ELF-1 (cell line): ENCODE measurements at places on chromosomes 7 and 10.

DNA sequence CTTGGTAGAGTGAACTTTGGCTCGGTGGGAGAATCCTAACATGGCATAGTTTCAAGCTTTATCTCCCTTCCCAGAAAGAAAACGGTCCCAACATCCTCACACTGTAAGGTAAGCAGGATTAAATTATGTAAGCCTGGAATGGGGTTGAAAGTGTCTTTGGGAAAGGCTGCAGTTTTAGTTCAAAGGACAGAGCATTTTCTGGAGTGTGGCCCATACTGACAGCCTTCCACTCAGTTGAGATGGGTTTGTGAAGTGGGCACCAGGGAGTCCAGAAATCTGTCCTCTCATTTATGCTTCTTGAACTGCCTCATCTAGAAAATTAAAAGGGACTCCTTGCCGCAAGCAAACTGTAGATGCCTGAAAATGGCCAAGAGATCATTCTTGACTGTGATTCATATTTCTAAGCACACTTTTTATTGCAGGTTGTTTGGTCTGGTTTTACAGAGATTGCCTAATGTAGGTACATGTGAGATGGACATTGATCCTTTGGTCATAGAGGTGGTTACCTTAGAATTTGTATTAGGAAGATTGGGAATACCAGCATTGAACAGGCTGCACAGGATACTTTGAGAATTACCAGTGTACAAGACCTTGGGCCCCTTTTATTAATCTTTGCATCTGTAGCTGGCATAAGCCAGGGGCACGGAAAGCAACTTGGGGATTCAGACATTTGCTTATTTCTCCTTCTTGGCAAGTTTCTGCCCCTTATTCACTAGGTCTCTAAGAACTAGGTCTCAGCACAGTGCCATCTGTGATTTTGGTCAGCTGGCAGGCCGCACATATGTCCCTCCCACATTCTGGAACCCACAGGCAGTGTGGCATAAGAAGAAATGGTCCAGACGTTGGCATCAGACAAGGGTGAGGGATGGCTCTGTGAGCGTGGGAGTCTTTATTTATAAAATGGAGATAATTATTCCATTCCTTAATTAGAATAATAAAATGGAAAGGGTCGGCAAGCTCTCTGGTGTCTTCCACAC is 125.9 kb downstream of the GLCCI1 start:
- DNase-seq = no peak

DNA sequence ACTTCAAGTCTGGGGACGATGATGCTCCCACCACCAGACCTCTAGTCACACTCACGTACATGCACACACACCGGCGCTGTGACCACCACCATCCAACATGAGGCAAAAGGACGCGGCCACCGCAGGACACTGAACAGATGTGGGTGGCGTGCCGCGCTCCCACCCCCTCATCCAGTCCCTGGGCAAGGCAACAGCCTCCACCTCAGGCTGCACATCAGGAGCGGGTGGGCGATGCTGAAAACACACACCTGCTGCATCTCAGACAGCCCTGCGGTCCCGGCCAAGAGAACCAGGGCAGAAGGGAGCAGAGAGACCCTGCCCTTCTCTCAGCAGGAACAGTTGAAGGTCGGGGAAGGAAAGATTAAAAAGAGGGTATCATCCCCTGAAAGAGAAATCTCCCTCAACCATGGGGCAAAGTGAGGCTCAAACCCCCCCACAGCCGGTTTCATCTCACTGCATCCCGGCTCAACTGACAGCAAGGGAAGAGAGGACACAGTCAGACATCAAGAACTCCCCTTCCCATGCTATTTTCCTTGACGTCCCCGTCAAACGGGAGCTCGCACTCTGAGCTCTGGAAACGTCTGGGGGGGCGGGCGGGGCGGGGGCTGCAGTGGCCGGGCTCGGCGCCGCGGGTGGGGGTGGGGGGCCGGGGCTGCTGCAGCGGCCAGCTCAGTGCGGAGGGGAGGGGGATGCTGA is 1.1 kb downstream of the CAMK2G start:
- DNase-seq = no peak

- no peak for DNase-seq
Measured at GRCh38 chr10:11604865-11605650, 6.4 kb downstream of the USP6NL start.

DNA sequence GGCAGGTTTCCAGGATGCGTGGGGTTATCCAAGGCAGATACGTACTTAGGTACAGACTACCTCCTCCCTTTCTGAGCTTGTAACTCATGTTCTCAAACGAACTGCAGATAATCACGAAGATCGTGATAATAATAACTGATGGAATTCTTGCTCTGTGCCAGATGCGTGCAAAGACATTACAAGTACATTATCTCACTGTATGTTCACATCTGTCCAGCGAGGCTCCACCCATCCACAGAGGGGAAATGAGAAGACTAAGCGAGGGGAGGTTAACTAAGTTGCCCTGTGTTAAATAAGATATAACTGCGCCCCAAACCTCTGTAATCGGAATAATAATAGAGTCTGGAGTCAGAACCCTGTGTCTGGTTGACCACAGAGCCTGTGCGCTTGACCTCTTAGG is 1.9 kb downstream of the GALNT17 start:
- no peak for DNase-seq

DNA sequence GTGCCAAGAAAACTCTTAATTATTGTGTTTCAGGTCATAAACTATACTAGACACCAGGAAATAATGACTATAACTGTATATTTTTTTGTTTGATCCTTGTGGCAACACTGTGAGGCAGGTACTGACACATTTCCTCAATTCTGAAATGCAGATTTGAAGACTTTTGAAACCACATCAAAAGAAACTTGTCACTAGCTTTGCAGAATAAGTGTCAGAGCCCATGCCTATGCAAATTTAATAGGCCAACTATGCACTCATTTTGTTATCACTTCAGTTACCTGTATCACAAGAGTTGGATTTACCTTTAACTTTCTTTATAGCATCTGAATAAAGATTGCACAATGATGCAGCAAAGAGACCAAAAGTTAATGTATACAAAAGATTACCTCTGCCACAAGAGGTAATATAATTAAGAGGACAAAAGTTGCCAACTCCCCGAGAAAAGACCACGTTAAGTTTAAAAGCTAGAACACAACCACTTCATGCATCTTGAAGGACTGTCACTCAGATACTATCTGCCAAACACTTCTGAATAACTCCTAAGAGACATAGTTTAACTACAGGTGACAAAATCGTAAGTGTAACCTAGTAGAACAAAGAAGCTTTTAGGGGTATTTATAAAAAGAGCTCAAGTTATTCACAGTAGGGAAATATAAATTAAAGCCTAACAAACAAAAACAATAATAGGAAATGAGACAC is 80.5 kb downstream of the ELAPOR2 start:
- DNase-seq = no peak

GRCh38 chr10:33524966-33525365 is 190.5 kb upstream of the NRP1 start:
- DNase-seq = no peak

GRCh38 chr7:105675934-105676371 is 94.7 kb upstream of the EFCAB10 start:
- DNase-seq = no peak

DNA sequence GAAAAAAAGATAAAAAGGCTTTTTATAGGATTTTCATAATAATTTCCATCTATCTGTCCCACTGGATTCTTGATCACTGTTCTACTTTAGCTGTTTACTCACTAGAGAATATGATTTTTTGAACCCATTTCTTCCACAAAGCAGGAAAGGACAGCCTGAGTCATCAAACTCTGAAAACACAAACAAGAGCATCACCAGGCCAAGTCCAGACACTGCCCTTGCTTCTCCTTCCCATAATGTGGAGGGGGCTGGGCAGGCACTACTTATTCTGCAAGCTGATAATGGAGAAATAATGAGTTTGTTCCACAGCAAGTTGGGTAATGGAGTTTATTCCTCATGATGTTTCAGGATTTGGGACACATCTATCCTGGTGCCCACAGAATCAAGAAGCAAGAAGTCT is 13.0 kb upstream of the KCNIP2 start:
- DNase-seq = no peak

GRCh38 chr10:103645141-103646054 is 151.9 kb downstream of the NEURL1 start:
- DNase-seq = peak; percentile 76

DNA sequence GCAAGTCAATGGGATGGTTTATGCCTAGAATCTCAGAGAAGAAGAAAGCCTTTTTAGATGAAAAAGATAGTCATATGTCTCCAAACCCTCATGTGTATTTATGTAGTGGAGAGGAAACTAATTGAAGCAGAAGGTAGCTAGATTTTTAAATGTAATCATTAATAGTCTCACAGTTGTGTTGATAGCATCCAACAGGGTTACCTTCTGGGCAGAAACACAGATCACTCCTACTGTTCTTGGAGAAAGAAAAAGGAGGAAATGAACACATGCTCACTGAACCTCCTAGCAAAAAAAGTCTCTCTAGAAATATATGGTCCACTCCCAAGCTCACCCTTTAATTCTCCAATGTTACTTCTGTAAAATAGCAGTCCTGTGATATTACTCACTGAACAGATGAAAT is 777.2 kb upstream of the C7orf33 start:
- DNase-seq = no peak

GRCh38 chr7:139699640-139700504 is 77.9 kb downstream of the HIPK2 start:
- DNase-seq = peak; percentile 66

DNA sequence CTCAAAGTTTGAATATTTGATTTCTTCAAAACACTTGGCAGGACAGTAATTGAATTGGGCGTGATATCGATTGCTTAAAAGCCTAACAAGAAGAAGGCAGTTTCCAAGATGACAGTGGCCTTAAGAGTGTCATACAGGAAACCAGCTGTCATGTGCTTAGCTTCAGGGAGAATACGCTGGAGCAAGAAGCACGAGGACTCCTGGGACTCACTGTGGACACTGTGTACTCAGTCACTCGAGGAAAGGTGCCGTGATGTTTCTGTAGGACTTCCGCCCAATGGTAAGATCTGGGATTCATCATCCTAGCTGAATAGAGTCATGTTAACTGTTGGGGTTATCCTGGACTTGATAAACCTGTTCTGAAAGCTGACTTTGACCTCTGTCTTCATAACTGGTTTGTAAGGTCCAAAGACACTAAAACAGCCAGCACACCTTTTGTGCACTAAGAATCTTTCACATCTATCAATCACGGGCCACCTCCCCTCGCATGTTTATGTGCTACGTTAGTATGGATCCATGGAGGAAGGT is 113.5 kb downstream of the CELF2 start:
- no peak for DNase-seq

GRCh38 chr10:33712825-33713224 is 378.4 kb upstream of the NRP1 start:
- peak; percentile 11 for DNase-seq

DNA sequence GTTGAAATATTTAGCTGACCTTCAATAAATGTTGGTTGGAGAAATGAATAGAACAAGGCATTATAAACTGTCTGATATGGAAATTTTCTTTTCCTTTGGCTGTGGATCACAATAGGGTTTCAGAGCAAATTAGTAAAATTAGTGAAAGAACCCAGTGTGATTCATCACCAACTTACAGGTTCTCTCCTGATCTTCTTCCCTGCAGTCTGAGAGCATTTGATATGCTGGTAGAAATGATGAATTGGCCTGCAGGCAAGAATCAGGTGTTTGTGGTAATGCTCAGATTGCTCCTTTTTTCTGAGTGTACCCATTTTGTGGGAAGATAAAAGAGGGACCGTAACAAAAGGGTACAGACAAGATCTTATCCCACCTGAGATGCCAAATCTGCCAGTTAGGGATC is 51.9 kb downstream of the BTAF1 start:
- no peak for DNase-seq
